ENCODE measurements at places on chromosomes 1 and 21.

GRCh38 chr21:26719750-26720149 is 125.5 kb downstream of the ADAMTS1 start:
- DNase-seq, result no peak

- no peak for DNase-seq
Measured at GRCh38 chr1:96834986-96835385, 113.4 kb downstream of the PTBP2 start.

GRCh38 chr1:151124763-151125403 is 21.5 kb downstream of the SEMA6C start:
- DNase-seq, result no peak

DNA sequence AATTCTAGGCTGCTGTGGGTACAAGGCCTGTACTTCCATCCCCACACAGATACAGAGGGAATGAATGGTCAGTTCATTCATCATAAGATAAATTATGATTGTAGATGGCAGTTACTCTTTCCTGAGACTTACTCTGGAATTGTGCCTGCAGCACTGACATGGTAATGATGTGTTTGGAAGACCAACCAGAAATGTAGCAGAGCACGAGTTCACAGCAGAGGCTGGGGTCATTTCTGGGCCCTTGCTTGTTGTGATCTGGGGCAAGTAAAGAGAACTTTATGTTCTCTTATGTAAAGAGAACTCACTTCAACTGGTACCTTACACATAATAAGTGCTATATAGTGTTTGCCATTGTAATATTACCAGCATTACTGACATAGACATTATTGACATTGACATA is 411.9 kb downstream of the NTNG1 start:
- DNase-seq, result no peak

- DNase-seq, result no peak
Measured at GRCh38 chr1:70754701-70755100, 292.9 kb downstream of the PTGER3 start.

- DNase-seq, result no peak
Measured at GRCh38 chr1:179709841-179710329, 33.2 kb upstream of the FAM163A start.

DNA sequence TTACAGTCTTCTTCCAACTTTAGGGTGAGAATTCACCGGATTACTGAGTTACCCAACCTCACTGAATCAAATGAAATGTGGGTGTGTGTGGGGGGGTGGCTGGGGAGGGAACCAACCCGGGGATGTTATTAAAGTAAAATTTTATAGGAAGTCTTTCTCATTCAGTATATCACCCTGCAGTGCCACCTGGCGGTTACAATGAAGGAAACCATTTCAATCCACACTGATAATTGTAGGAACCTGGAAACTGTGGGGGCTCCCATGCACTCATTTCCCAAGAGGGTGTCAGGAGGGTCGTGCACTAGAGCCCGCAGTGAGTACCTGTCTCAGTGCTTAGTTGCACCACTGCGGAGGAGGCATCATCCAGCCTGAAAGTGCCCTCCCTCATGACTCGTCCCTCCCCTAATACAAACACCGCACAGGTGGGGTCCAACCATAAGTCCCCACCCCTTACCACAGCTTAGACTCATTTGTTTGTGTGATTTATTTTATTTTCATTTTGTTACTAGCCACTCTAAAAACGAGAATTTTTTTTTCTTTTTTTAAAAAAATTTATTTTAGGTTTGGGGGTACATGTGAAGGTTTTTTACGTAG is 29.1 kb upstream of the IGSF5 start:
- no peak for DNase-seq

- no peak for DNase-seq
Measured at GRCh38 chr1:34761176-34761761, 1.7 kb downstream of the GJB4 start.

- DNase-seq, result no peak
Measured at GRCh38 chr1:17825273-17826164, 70.4 kb downstream of the ACTL8 start.

DNA sequence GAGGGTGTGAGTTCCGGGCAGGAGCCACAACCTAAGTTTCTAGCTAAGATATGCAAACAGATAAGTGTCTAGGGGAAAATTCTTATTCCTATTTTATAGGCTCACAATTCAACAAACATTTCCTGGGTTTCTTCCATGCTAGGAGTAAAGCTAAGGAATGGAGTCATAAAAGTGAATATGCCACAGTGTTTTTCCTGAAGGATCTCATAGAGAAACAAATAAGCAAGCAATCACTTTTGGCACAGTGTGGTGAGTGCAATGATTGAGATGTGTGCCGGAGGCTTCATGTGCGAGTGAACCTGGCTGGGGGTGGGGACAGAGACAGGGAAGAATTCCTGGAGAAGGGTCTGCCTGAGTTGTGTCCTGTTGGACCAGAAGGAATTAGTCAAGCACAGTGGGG is 147.4 kb downstream of the TENT5C start:
- DNase-seq, result no peak

GRCh38 chr1:88145752-88146151 is 538.3 kb upstream of the PKN2 start:
- no peak for DNase-seq

- DNase-seq, result no peak
Measured at GRCh38 chr21:25539606-25540005, 67.7 kb downstream of the MRPL39 start.

DNA sequence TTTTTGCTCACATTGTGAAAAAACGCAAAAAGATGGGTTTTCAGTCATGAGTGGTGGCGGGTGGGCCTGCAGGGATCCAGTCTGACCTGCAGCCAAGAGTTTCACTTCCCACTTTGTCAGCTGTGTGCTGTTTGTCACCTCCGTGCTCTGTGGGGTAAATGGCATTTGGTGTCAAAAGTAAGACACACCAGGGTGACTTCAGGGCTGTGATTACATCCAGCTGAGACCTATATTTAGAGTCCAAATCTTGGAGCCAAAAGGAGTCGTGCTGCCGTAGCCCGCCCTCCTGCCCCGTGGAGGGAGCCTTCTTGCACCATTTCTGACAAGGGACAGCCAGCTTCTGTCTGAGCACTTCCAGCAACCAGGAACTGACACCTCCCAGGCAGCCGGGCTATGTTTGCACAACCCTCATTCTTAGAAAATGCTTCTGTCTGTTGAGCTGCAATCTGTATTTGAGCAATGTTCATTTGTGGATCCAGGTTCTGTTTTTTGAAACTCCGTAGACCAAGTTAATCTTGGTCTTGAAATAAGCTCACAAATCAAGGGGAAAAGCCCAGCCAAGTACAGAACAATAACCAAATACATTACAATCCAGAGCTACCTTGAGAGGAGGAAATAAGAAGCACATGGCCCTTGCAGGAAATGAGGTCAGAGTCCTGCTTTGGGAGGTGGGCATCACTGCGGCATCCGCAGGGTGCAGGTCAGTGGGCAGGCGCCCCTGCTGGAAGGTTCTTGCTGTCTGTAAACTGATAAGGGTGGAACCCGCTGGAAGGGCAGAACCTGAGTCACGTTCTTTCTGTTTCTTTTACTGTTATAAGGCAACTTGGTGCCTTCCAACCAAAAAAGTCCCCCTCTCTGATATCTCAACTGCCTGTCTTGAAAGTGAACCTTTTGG is 14.4 kb downstream of the ABCG1 start:
- DNase-seq, result peak; percentile 64

- no peak for DNase-seq
Measured at GRCh38 chr21:27802816-27803475, 836.1 kb upstream of the ADAMTS5 start.

GRCh38 chr1:202160377-202160940 is at the start of gene PTPN7:
Gene PTPN7 (minus strand): TSS chr1:202160602. CDS start chr1:202159402, 1,200 bp downstream.
- peak; percentile 64 for DNase-seq

- no peak for DNase-seq
Measured at GRCh38 chr1:117892512-117892911, 36.9 kb downstream of the GDAP2 start.

DNA sequence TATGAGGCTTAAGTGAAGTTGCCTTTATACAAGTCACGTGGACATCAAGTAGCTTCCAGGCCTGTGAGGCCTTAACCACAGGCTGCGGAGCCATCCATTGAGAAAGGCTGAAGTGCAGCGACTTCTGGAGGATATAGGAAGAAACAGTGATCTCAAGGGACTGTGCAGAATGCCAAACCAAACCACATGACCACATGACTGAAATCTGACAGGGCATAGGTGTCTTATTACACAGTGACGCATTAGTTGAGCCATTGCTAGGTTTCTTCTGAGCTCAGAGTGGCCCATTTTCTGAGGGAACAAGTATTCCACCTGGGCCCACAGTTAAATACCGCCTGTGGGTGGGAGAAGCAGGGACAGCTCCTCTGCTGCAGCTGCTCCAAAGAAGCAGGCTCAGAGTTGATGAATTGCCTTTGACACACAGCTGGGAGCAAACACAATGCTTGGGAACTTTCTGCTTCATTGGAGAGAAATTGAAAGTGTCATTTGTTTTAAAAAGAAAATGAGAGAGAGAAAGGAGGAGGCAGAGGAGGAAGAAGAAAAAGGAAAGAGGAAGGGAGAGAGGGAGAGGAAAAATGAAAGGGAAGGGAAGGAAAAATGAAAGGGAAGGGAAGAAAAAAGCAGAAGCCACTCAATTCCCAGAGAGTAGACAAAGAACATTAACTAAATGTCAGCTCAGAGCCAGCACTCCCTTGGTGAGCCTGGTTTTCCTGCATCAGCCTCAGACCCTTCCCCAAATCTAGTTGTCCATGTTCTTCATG is 94.4 kb downstream of the COLGALT2 start:
- no peak for DNase-seq

GRCh38 chr1:109838838-109839240 is 71.8 kb upstream of the CSF1 start:
- DNase-seq, result no peak

DNA sequence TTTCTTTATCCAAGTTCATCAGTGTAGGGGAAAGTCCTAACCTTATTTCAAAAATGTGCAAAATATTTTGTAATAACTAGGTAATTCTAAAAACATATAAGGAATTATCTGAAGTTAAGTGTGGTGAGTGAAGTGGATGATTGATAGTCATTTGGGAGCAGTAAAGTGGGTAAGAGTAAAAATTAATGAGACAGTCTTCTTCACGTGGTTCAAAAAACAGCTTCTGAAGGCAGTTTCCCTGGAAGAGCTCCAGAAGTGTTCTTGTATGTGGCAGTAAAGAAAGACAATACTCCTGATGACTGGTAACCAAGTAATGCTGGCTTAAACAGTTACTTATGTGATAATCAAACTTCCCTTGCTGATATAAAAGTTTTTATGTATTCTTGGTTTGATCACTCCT is 50.3 kb downstream of the LEPR start:
- DNase-seq, result no peak

GRCh38 chr1:58722414-58722813 is 22.6 kb upstream of the MYSM1 start:
- no peak for DNase-seq

DNA sequence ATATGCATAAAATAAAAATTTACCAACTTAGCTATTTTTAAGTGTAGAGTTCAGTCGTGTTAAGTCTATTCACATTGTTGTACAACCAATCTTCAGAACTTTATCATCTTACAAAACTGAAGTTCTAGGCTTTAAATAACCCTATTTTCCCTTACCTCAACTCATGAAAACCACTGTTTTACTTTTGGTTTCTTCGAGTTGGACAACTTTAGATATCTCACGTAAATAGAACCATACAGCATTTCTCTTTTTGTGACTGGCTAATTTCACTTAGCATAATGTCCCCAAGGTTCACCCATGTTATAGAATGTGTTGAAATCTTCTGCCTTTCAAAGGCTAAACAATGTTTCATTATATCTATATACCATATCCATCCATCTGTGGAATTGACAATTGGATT is 819.0 kb upstream of the ADGRL4 start:
- no peak for DNase-seq

GRCh38 chr1:118902711-118903191 is 85.4 kb downstream of the TBX15 start:
- no peak for DNase-seq

GRCh38 chr1:108663074-108663473 is 2.2 kb upstream of the HENMT1 start:
- DNase-seq, result no peak

GRCh38 chr21:44371596-44371995 is 18.2 kb downstream of the TRPM2 start:
- DNase-seq, result no peak

DNA sequence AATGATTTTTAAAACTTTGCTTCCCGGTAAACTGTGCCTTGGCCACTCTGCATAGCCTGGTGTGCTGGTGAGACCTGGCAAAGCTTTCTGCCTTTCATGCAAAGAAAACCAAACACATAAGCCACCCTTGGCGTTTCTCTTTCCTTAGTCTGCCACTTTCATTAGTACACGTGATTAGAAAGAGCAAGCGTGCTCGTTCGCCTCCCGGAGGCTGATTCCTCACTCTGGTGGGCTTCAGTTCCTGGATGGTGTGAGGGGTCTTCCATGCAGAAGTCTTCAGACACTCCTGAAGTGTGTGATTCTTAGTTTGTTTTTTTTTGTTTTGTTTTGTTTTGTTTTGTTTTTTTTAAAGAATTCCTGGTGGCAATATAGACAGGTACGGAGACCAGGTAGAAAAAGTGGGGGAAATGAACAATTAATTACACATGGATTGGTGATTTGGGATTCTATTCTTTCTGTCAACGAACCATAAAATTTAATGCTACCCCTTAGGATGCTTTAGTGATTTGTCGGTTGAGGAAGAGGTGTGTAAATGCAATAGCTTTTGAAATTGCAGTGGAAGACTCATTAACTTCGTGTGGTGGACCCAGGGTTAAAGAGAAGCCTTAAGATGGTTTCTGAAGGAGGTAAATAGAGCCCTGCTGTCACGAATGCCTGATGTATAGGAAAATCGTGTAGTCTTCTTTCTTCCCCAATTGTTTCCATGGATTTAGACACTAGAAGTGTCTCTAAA is 2.1 kb downstream of the GALNT2 start:
- DNase-seq, result no peak

GRCh38 chr1:22869325-22869724 is 103.3 kb downstream of the LACTBL1 start:
- no peak for DNase-seq

- DNase-seq, result no peak
Measured at GRCh38 chr1:228695015-228695955, 40.0 kb upstream of the RHOU start.

DNA sequence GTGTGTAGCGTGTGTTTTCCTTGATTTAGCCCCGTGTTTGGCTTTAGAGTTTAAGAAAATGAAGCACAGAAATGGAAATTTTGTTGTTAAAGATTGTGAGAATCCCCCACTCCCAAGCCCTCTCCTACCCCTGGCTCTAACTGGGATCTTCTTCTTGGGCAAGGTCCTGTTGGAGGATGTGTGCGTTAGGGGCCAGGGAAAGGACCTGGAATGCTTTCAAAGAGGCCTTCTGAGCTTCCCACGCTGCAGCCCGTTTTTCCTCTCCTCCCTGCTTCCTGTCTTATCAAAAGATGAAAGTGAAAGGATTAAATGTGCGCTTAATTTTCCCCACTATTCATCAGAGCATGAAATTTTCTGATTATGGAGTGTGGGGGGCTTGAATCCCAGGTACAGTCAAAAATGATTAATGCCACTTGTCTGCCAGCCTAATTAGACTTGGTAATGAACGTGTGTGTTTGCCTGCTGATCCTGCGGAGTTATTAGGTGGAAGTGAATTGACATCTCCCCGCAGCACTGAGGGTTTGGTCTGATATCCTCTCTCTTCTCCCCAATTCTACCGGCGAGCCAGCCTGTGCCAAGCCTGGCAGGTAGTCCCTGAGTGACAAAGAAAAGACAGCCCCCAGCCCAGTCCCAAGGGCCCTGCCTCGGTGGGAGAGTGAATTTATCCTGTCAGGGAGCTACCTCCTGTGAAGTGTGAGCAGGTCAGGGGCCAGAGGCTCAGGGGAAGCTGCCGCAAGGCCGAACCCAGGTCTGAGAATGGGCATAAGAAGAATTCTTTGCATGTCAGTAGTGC is 4.9 kb downstream of the RASSF5 start:
- DNase-seq, result no peak

GRCh38 chr1:213162338-213162737 is 111.3 kb downstream of the RPS6KC1 start:
- DNase-seq, result no peak
